ENCODE measurements at places on chromosomes 4 and X.

DNA sequence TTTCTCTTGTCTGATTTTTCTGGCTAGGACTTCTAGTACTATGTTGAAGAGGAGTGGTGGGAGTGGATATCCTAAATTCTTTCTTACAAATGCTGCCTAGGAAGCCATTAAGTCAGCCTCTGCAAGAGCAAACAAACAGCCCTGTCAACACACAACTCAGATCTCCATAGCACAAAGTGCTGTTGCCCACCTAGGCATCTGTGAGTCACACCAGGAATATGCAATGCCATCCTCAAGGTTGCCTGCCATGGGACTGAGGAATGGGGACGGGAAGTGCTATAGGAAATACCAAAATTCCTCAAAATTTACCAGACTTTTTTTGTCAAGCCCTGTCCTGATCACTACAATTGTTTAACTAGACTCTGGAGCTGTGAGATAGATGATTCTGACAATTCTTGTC lies 466.9 kb downstream of the FSTL5 start:
- no peak for DNase-seq

- no peak for DNase-seq
Measured at GRCh38 chrX:72394518-72395170, 88.9 kb upstream of the CITED1 start.

DNA sequence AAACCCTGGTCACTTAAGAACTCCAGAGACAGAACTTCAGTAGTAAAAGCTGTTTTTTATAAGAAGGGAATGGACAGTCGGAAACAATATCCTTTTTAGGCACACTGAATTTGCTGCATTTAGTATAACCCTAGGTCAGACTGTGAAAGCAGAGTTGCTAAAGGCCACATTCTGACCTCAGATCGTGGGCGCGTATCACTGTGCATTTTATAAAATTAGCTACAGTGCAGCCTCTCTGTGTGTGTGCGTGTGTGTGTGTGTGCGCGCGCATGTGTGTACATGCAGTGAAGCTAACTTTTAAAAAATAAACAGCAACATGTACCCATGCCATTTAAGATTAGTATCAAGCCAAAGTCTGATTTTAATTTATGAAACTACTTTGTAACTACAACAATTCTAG lies 8.0 kb downstream of the ZNF827 start:
- no peak for DNase-seq

DNA sequence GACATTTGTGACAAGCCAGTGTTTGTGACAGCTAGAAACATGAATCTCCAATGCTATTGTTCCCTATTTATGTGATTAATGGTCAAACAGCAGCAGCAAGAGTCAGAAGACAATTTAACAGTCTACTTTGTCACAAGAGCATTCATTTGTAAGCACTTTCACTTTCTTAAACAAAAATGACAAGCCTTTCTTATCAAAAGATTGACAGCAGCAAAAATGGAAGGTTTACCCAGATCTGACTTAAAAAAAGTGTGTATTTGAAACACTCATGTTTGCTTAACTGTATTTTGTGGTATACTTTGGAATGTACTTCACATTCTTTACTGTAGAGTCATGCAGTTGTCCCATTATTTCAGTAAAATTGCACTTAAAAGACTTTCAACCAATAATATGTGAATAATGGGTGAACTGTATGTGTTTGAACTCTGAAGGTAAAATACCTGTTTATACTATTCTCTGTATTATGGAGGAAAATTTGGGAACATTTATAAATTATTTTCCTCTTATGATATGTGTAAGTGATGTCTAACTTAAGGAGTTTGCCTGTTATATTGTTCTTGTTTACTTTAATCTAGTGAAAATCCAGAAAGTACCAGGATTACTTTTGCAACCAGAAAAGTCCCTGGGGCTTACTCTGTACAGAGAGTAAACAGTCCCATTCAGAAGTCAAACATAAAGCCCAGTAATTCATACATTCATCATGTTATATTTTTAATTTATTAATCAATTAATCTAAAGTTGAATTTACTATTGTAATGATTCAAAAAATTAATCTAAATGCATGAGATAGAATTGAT lies 314.9 kb upstream of the TRAM1L1 start:
- DNase-seq = no peak

GRCh38 chr4:140222171-140222570 lies 68.2 kb upstream of the MAML3 start:
- no peak for DNase-seq

- DNase-seq = no peak
Measured at GRCh38 chr4:99536848-99537247, 26.0 kb downstream of the C4orf17 start.

DNA sequence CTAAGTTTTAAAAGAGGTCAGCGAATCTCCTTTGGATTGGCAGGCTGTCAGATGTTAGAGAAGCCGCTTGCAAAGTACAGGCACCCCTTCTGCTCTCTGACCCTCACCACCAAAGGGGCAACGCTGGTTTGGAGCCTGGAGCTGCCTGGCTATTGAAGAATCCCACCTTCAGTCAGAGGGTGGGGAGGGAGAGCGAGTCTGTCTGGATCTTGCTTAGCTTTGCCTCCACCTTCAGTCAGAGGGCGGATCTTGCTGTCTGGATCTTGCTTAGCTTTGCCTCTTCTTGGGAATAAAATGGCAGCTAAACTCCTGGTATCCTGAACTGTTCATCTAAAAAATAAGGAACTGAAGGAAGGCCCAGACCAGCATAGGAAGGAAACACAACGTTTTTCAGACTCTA lies 7.3 kb downstream of the CCDC110 start:
- no peak for DNase-seq

DNA sequence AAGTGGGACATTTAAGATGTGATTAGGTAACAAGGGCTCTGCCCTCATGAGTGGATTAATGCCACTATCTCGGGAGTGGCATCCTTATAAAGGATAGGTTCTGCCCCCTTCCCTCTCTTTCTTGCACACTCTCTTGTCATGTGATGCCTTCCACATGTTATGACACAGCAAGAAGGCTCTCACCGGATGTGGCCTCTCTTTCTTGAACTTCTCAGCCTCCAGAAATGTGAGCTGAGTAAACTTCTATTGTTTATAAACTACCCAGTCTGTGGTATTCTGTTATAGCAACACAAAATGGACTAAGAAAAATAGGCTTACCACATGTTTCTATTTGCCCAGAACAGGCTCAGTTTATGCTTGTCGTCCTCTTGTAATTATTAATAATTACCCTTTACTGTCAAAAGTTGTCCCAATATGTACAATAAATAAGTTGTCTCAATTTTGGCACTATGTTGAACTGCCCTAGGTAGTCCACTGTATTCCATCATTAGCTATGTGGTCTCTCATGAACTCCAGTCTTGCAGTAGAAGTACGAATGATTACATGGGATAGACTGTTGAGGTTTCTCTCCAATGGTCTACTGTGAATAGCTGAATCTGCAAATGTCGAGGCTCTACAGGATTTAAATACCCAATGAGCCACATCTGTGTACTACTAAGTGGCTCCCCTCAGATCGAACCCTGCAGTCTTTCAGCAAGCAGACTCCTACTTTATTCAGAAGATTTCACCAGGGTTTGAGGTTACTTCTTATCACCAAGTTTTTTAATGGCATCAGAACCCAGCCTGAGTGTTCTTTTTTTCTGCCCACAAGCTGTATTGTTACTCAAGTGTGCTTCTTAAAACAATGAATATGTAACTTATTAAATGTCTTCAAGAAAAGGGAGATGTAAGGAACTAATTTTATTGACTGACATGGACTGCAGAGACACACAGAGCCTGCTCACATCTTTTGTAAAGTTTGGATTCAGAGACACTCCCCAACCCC lies 102.0 kb upstream of the LEF1 start:
- no peak for DNase-seq

DNA sequence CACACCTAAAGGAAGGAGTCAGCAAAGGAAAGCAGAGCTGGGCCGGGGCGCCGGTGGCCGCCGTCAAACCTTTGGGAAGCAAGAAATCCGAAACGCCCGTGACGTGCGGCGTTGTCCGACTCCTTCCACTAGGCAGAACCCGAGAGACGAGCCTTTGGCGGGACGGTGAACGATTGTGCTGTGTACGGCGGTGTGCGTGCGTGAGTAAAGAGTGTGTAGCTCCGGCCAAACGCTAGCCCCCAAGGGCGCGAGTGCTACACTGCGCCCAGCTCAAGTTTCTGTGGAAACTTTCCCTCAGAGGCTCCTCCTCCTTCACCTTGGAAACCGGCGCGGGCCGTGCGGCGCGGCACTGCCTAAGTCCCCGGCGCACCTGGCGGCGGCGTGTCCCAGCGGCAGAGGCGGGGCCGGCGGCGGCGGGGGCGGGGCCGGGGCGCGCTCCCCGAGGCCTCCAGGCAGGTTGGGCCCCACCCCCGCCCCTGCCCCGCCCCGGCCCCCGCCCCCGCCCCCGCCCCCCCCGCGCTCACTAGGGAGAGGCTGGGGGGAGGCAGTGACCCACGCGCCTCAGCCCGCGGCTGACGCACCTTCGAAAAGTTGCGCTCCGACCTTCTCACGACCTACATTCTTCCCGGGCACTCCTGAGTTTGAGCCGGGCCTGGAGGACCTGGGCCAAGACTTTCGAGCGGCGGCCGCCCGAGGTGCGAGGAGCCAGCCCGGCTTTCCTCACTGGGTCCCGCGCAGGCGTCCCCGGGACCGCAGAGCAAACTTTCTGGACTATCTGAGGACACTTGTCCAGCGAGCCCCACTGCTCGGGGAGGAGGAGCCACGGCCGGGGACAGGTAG lies at the start of gene FHIP1A:
FHIP1A (plus strand) TSS at position 547 of the 840 bp plus-strand sequence. CDS start 157,084 bp downstream, outside the sequence.
- DNase-seq = peak; percentile 46

DNA sequence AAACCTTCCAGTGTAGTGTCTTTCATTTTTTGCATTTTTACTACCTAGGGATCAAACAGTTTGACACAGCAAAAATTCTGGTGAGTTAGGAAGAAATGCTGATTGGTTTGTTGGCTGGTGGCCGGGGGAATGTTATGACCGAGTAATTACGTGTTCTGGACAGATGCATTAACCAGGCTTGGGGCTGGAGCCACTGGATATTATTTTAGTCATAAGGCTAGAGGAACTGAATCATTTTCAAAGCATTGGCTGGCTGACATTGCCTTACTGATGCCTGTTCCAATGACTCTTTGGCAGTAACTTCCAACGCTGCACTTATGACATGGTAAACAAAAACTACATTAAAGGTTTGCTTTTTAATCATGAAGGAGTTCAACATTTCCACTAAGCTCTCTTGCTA lies 84.6 kb downstream of the FBXO8 start:
- no peak for DNase-seq

DNA sequence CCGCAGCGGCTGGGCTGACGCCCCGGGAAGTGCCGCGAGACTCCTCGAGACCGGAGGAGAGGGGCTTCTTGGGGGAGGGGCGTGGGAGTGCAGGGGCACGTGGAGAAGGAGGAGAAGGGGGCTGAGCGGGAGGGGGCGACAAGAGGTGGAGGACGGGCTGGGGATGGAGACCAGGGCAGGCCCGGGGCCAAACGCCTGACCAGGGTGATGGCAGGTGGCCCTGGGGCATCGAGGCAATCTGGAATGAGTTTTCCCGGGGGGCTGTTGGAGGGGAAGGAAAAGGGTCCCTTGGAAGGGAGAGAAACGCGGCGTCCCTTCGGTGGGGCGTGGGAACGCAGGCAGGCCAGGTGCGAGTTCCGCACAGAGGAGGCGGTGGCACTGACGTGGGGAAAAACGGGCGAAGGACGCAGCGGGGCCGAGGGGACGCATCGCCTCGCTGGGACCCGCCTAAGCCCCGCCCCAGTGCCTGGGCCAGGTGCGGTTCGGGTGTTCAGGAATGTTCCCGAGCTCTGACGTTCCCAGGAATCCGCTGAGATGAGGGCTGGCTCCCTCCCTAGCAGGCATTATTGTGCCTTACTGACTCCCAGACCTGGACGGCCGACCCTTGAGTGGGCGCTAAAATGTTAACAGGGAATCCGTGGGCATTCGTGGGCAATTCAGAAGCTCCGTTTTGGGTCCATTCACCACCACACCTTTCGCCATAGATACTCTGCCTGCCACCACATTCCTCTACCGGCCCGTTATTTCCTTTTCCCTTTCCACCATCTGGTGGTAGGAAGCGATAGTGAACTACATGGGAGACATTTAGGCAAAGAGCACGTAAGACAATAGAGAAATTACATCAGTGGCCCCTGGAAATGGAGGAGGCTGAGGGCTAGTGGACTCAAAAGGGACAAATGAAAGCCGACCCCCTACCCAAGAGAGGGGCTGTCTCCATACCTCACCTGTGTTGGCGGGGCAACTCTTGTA lies 795 bp upstream of the SH3KBP1 start:
- no peak for DNase-seq

DNA sequence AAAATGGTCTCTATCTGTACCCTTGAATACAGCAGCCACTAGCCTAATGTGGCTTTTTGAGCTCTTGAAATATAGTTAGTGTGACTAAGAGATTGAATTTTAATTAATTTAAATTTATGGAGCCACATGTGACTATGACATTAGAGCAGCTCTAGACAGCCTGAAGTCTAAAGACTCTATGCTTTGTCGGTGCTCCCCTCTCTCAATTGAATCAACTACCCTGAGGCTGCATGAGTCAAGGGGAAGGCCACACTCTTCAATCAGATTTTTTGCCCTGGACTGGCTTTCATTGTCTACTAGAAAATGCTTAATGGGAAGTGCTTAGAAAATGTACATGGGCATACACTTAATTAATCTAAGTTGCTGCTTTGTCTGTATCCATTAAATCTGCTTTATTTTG lies 11.7 kb downstream of the TLR7 start:
- DNase-seq = no peak

- DNase-seq = no peak
Measured at GRCh38 chr4:72022553-72022952, 9.2 kb upstream of the NPFFR2 start.

- DNase-seq = no peak
Measured at GRCh38 chr4:16524911-16525554, 298.8 kb upstream of the TAPT1 start.

GRCh38 chrX:108033890-108034289 lies 11.0 kb upstream of the VSIG1 start:
- no peak for DNase-seq

DNA sequence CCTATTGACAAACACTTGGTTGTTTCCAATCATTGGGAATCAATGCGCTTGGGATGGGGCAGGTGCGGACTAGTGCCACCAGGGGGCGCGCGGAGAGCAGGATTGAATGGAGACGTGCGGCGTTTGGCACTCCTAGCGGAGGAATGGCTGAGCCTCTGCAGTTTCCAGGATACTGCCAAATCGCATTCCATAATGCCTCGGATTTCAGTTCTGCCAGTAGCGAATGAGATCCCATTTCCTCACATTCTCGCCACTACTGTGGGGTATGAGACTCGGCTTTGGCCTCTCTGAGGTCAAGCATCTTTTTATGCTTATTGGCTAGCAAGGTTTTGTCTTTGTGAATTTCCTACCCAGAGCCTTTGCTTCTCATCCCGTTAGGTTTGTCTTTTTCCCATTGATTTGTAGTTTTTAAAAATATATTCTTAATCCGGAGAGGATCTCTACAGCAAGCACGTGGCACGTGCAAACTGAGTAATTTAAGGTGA lies 28.7 kb downstream of the CLDN34 start:
- DNase-seq = no peak

DNA sequence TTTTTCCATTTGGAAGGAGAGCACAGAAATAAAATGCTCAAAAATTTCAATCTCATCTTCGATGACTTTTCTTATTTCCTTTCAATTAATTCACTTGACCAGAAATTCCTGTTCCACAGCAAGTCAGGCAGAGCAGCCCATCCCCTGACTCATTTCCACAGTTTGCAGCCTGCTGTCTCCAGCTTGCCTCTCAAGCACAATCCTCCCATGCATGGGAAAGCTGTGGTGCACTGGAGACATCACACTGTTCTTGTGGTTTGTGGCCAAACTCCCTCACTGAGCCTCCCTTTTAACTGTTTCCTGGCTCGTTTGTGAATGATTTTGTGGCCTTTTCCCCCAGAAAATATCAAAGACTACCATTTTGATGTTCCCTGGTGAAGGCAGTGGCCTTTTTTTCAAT lies 114.0 kb upstream of the ENPEP start:
- no peak for DNase-seq

- DNase-seq = no peak
Measured at GRCh38 chrX:75113664-75114063, 42.4 kb downstream of the ABCB7 start.
